ENCODE measurements at places on chromosomes 13 and 19. TPM values are rescaled to one million over a fixed set of nuclear protein-coding genes. Genes with fewer than 3 reads are reported as not detected.

Gene PABPC3
- not detected for total RNA-seq

Gene VSTM1
- not detected for total RNA-seq

Gene SLC10A2
- not detected for total RNA-seq

Gene MADCAM1
- 0.14 TPM for total RNA-seq

Gene COX6B1
- total RNA-seq = 493 TPM

Gene KLK14
- not detected for total RNA-seq

Gene IFNL4
- not detected for total RNA-seq

Gene CAMSAP3
- total RNA-seq = 0.61 TPM

Gene MEGF8
- total RNA-seq = 31.3 TPM

Gene ADGRE2
- 10.5 TPM for total RNA-seq

DNA sequence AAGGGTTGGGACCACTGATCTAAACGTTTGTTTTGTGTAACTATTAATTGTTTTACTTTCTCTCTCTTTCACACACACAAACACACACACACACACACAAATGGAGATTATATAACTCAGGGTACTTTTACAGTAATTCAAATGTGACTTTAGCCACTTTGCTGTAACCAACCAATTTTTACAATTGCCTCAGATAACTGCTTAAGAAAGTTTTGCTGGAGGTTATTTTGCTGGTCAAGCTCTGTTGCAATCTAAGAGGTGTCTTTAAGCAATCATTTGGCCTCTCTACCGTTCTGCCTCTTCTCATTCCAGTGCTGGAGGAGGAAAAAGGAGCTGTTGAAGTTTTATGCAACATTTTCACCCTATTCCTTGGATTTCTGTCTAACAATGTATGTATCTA lies 63.0 kb downstream of the TBC1D4 start:
- DNase-seq = no peak

DNA sequence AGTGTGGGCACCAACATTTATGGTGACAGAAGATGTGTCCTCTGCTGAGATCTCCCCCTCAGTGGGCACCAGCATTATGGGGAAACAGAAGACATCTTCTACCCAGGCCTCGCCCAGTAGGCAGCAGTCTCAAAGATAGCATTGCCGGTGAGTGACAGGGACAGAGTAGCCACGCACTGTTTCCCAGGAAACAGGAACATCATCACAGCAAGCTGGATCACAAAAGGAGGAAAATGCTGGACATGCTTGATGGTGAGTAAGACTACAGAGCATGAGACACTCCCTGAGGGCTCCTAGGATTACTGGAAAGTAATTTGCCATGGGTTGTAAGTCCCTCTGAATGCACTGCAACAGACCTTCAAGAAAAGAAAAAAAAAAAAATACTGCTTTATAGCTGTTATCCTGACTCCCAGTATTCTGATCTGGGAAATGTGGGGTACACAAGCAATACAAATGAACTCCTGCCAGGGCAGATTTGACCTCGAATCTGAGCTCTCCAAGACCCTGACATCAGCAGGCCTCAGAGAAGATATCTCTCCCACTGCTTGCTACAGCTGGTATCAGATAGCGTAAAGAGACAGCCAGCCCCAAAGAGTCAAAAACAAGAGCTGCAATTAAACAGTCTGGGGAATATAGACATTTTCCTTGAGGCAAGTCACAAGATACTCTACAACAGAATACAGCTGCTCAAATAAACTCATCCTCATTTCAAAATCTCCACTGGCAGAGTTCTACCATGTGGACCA lies 180.4 kb downstream of the RBM26 start:
- no peak for DNase-seq

DNA sequence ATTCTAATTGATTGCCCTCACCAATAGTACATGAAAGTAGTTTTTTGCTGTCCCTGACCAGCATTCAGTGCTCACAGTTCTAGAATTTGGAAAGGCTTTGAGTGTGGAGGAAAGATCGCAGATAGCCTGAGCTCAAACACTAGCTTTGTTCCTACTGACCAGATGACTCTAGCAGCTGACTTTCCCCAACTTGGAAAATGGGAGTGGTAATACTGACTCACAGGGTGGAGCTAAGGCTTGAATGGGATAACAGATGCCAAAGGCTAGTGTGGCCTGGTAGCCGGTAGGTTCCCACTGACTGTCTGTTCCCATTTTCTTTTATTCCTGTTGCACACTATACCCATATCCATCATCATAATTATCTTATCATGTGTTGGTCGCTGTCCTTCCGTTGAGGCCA lies 3.7 kb downstream of the ZSCAN22 start:
- DNase-seq = peak; percentile 33

DNA sequence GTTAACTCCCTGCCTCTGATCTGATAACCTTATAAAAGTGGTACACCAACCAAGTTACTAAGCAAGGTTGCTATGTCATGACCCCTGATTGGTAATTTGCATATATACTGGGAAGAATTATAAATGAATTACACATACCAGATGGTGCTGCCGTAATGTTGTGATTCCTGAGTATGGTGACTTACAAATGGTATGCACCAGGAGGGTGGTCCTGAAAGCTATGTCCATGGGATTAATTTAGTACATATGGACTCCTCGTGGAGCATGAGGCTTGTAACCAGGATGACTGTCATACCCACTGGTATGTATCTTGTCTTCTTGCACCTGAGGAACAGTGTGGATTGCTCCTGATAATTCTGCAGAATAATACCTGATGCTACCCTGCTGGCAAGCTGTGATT lies 240.6 kb downstream of the GPC6 start:
- no peak for DNase-seq

GRCh38 chr13:31200637-31200971 lies 829 bp downstream of the B3GLCT start:
- DNase-seq = peak; percentile 60

DNA sequence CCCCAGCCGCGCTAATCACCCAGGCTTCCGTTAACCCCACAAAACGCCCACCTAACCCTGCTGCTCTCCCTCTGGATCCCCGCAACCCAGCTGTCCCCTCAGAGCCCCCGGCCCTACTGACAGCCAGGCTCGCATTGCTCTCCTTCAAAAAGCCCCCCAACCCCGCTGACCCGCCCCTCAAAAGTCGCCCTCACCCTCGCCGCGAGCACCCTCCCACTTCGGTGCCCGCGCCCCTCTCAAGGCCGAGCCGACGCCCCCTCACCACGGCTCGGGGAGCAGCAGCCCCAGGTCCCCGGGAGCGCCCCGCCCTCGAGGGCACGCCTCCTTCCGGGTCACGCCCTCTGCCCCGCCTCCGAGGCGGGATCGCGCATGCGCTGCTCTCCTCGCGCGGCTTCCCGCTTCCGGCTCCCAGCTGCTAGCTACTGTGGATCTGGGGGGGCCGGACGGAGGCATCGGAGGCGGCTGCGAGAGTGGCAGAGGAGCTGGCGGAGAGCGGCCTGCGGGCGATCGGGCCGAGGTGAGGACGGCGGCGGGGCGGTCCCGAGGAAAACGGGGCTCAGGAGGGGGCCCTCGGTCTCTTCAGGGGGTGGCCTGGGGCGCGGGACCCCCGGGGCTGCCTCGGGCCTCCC lies 46.1 kb downstream of the ARHGEF18 start:
- DNase-seq = peak; percentile 90

GRCh38 chr13:37481011-37481884 lies 117.3 kb downstream of the POSTN start:
- no peak for DNase-seq

GRCh38 chr19:5718579-5719273 lies 1.2 kb downstream of the LONP1 start:
- peak; percentile 74 for DNase-seq

GRCh38 chr13:96415831-96416385 lies 326.0 kb downstream of the HS6ST3 start:
- DNase-seq = no peak

GRCh38 chr13:113383089-113383488 lies 19.2 kb upstream of the GRTP1 start:
- DNase-seq = no peak

DNA sequence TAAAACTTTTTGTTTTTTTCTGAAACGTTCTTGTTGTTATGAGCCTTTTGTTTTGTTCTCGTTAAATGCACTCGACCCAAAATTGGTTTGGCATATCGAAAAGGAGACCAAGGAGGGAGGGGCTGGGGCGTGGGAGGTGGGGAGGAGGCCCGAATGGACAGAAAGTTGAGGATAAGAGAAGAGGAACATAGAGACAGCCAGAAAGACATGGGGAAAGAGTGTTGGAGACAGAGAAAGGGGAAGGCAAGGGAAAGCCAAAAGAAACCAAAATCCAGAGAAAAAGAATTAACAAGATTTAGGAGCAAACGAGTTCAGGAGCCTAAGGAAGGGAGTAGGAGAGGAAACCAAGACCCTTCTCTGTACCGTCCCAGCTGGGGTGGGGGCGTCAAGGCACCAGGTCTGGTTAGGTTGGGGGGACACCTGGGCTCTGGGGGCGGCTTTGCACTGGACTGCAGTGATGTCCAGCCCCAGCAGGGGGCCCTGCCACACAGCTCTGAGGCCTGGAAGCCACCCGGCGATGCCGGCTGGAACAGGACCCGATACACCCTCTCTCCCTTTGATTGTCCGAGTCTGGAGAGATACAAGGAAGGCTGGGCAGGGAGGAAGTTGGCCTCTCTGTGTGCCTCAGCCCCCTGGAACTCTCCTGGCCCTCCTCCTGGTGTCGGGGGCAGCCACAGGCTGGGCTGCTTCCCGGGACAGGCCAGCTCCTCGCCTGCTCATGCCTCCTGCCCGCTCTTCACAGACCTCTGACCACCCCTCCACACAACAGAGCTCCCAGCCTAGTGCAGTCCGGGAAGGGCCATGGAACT lies 11.6 kb upstream of the ASF1B start:
- DNase-seq = peak; percentile 61

- DNase-seq = no peak
These were observed 8.5 kb downstream of the GPR4 start for GRCh38 chr19:45593520-45593919.

GRCh38 chr13:68380041-68380973 lies 1150.2 kb upstream of the PCDH9 start:
- no peak for DNase-seq

- no peak for DNase-seq
These were observed 5.7 kb downstream of the TMEM259 start for GRCh38 chr19:1015061-1015781.

GRCh38 chr19:19407633-19407930 lies 2.1 kb downstream of the GATAD2A start:
- DNase-seq = no peak

DNA sequence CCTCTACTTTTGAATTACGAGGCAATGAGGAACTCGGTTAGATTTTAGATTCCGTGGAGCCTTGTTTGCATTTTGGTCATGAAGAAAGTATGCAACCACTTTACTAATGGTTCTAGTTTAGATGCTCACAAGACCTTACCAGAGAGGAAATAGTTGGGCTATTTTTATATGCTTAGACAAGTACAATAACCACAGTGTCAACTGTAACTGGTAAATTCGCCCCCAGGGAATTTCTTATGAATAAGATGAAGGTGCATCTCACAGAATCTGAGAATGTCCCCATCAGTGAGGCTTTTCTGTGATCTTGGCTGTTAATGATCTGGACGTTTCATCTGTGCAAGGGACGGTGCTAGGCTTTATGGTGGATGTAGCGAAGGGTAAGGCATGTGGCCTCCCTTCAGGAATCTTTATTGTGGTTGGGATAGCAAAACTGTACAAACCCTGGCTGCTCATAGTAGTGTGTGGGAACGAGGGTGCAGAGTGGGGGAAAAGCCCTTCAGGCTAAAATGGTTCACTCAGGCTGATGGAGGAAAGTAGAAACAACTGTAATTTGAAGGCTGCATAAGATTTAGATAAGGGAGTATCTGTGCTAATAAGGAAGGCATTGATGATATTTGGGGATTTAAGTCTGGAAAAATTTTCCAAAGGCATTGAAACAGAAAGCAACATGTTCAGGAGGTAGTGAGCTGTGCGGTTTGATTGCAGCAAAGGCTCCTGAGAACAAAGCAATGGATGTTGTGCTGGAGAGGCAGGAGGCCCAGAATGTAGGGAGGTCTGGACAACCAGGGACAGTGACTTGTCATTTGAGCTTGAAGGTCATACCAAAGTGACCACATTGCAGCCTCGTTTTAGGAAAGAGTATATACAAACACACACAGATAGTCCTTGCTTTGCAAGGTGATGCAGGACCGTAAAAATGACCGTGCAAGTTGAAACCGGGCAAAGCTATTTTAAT lies 28.4 kb downstream of the UBAC2 start:
- no peak for DNase-seq

DNA sequence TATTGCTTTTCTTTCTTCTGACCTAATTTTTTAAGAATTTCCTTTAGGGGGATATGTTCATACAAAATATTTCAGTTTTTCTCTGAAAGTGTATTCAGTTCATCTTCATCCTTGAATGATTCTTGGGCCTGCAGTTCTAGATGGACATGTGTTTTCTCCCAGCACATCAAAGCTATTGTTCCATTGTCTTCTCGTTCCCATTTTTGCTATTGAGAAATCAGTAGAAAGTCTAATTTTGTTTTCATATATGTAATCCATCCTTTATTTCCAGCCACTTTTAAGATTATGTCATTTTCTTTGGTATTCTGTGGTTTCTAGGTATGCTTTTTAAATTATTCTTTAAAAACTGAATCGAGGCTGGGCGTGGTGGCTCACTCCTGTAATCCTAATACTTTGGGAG lies 15.8 kb upstream of the GRAMD1A start:
- no peak for DNase-seq

DNA sequence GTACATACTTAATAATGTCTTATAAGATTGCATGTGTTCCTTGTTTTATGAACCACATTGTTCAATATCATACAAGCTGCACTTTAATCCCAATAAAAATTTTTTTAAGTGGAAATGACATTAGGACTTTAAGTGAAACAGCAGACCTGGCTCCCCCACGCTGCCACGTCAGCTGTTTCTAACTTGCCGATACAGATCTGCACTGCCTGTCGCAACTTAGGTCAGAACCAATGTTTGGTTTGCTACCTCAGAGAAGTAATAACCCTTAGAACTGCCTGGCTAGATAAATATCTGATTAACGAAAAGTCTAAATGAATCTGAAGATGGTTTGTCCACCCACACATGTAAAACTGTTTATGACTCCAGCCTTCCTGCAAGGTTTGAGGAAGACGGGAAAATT lies 327.5 kb upstream of the DACH1 start:
- peak; percentile 53 for DNase-seq

DNA sequence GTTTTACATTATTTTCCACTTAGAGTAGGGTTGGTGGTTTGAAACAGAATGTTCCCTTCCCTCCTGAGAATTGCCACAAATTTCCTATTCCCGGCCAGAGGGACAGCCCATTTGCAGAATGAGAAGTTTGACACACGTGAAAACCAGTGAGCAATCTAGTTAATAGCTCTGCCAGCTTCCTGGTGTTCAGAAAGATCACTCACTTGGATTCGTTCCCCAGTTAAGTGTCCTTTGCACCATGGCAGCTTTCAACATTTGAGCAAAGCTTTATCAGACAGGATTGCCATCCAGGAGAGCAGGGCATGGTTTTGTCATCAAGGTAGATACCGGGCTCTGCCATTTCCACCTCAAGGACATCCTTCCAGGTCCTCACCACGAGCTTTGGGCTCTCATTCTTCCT lies 28.2 kb downstream of the RASL11A start:
- DNase-seq = no peak

DNA sequence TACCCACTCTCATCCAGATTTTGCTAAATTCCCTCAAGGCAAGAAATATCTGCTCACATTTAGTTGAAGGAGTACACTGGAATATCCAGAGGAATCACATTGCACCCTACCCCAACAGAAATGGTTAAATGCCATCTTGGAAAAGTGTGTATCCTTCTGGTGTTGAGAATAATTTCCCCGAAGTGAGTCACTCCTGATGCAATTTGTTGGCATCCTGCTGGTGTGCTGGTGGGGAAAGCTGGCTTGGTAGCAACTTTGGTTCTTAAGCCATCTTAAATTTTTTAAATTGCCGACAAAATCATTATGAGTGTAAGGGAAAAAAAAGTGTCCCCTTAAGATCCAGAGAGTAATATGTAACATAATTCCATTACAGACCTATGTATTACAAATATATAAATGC lies 337.3 kb upstream of the DACH1 start:
- DNase-seq = no peak

- peak; percentile 31 for DNase-seq
These were observed 22.2 kb downstream of the RASA3 start for GRCh38 chr13:114110091-114110829.
